PC-9 (cell line): ENCODE measurements at places on chromosomes 5 and 9. TPM values are rescaled to one million over a fixed set of nuclear protein-coding genes. Genes with fewer than 3 reads are reported as not detected.

MUSK gene
- not detected in 2 replicates for total RNA-seq

ZNF367 gene
- 12.6 and 14.0 TPM in 2 replicates for total RNA-seq

NSMF gene
- 73.4 and 90.4 TPM in 2 replicates for total RNA-seq

GGTA1 gene
- total RNA-seq, result not detected in 2 replicates

GRCh38 chr5:142079306-142079721, 29.3 kb upstream of the NDFIP1 start:
- no peaks in the 10 kb centered on the region for H3K36me3 ChIP-seq
- DNase-seq, result no peak
- no peak overlapping the region for H3K4me3 ChIP-seq
- no peaks in the 10 kb centered on the region for H3K4me1 ChIP-seq
- no peak overlapping the region for H3K27ac ChIP-seq

DNA sequence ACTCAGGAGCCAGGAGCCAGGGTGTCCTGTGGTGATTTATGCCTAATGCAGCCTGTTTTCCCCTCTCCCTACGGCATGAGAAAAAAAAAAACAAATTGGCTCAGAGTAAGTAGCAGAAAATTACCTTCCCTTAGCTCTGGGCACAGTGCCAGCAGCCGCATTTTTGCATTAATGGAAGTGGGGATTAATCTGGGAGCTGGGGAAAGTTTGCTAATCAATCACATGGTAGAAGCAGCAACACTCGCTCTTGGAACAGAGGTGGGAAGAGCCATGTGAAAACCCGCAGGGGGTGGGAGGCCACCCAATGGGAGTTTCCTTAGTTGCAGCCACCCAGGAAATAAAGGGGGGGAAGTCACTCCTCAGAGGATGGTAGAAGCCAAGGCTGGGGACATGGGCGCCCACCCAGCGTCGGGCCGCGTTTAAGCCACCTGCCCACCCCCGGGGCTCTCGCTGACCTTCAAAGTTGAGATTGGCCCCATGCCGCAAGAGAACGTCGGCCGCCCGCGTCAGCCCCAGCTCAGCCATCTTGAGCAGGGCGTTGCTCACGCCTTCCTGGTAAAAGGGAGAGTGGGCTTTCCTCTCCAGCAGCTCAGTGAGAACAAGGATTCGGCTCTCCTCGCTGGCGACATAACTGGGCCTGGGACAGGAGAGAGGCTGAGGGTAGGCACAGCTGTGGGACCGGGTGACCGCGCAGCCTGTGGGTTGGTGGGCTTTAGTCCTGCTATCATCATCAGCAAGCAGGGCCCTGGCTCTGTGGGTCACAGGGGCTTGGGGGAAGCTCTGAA, 1.7 kb downstream of the ASB6 start:
- H3K36me3 ChIP-seq, result no peaks in the 10 kb centered on the region
- no peaks in the 10 kb centered on the region for H3K27me3 ChIP-seq
- peak overlapping the region; percentile 96; the same call in 1 of the 2 replicates for H3K4me3 ChIP-seq
- no peak for DNase-seq

- H3K4me1 ChIP-seq, result peaks cover 61% of the 10 kb centered on the region
- DNase-seq, result peak; percentile 98
- H3K36me3 ChIP-seq, result no peaks in the 10 kb centered on the region
- H3K27ac ChIP-seq, result peak overlapping the region; percentile 89
- H3K4me3 ChIP-seq, result no peak overlapping the region
- H3K27me3 ChIP-seq, result no peaks in the 10 kb centered on the region
These were observed 24.0 kb downstream of the TMOD1 start for GRCh38 chr9:97525451-97525850.

DNA sequence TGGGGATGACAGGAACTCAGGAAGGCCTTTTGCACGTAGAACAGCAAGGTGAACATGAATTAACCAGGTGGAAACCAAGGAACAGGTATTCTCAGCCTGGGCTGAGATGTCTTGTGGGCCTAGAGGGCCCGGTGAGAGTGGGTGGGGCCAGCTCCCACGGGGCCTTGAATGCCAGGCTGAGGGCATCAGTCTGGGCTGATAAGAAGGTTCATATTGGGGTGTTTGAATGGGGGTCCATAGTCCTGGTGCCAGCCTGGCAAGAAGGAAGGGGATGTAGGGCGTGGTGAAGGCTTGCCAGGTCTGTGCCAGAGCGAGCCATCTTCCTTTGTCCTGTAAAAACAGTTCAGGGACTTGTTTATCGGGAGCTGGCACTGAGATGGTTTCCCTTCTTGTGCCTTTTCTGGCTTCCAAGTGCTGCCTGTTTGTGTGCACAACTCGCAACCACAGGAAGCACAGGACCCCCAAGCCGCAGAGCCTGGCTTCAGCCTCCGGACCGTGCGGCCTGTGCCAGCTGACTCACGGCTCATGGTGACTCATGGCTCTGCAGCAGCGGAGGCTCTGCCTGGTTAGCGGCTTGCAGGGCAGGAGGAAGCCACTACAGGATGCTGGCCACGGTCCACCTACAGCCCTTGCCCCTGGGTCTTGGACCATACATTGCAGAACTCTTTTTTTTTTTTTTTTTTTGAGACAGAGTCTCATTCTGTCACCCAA, 2.4 kb downstream of the CARD19 start:
- peak; percentile 89 for DNase-seq
- H3K4me1 ChIP-seq, result peaks cover 38% of the 10 kb centered on the region
- H3K36me3 ChIP-seq, result peaks cover 18% of the 10 kb centered on the region
- H3K27ac ChIP-seq, result peak overlapping the region; percentile 67
- peak overlapping the region; percentile 90 for H3K4me3 ChIP-seq

DNA sequence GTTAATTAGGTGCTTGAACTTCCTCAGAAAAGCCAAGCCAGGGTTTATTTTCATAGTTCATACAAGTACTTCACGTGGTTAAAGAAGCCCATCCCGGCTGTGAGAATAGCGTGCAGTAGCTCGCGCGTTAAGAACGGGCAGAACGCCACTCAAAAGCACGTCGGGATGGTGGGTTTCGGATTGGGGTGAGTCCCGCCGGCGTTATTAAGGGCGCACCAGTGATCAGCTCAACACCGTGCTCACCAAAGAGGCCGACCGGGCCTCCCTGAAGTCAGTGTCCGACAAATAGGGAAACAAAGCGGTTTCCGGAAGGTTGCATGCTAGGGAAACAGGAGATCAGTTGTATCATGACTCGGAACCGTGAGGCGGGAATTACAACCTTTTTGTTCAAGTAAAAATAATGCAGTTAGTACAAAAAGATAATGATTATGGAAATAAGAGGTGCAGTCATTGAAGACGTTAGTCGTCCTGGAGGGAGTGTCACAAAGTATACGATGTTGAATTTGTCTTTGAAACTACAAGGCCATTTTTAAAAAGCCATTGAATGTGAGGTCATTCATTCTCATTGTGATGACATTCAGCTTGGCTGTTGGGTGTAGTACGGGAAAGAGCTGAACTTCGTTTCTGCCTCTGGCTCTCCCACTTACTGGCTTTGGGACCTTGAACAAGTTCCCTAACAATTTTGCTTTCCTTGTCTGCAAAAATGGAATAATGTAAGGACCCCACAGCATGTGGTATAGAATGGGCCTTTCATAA, 992 bp downstream of the SETD9 start:
- H3K4me3 ChIP-seq, result peak overlapping the region; percentile 98
- no peak for DNase-seq
- H3K4me1 ChIP-seq, result peaks cover 12% of the 10 kb centered on the region
- peak overlapping the region; percentile 85 for H3K27ac ChIP-seq
- H3K36me3 ChIP-seq, result no peaks in the 10 kb centered on the region
- no peaks in the 10 kb centered on the region for H3K27me3 ChIP-seq

GRCh38 chr5:172860520-172861443, 26.7 kb downstream of the ERGIC1 start:
- 0 out of 2 replicates have a peak, but pooled peaks cover 3% of the 10 kb centered on the region for H3K36me3 ChIP-seq
- H3K27ac ChIP-seq, result peak overlapping the region; percentile 99
- no peak overlapping the region for H3K4me3 ChIP-seq
- H3K4me1 ChIP-seq, result peaks cover 65% of the 10 kb centered on the region

DNA sequence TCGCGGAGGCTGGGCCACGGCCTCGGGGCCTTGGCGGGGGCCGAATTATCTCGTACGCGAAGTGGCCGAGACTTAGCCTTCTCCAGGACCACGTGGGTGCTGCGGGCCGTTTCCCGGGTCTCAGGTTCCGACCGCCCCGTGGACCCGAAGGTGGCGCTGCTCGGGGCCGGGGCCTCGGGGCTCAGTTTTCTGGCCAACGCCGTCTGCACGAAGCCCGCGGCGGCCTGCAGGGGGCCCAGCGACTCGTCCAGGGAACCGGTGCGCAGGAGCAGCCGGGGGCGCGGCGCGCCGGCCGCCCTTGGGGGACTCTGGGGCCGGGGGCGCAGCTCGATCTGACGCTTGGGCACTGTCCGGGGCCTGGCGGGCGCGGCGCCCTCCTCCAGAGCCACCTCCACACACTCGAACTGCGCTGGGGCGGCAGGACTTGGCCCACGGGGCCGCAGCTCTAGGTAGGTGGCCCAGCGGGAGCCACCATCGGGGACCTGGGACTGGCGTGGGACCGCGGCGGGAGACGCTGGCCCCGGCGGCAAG, 716 bp downstream of the PROB1 start:
- H3K4me3 ChIP-seq, result no peak overlapping the region
- H3K36me3 ChIP-seq, result no peaks in the 10 kb centered on the region
- DNase-seq, result no peak
